ENCODE measurements at places on chromosomes 1 and 21.
A peak's percentile ranks its signal among the peaks of the same experiment; 100 is the strongest.

DNA sequence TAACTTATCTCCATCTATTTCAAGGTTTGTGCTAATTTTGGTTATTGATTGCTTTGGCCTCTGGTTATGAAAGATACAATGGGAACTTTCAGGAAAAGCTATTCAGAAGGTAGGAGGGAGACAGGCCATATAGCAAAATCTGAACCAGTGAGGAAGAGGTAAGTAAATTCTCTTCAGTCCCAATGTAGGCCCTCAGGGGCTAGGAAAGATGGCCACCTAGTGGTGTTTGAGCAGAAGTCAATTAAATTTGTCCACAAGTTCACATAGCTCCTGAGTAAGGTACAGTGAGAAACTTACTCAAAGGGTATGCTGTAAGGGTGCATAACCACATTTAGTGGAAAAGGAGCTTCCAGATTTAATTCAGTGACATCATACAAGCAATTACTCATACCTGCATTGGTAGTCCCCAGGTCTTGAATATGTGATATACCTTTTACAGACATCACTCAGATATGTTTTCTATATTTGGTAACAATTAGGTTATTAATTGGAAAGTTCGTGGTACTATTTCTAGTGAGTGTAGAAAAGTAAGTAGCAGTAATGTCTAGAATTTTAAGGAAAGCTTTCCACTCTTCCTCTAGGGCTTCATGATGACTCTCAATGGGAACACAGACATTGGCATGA, 21.4 kb upstream of the FMO1 start:
- no peak for DNase-seq

GRCh38 chr1:232346844-232347243, 283.1 kb downstream of the SIPA1L2 start:
- DNase-seq, result no peak

GRCh38 chr1:186327331-186327730, 47.7 kb downstream of the TPR start:
- no peak for DNase-seq

GRCh38 chr1:172398970-172399755, 21.3 kb upstream of the C1orf105 start:
- peak; percentile 69 for DNase-seq

DNA sequence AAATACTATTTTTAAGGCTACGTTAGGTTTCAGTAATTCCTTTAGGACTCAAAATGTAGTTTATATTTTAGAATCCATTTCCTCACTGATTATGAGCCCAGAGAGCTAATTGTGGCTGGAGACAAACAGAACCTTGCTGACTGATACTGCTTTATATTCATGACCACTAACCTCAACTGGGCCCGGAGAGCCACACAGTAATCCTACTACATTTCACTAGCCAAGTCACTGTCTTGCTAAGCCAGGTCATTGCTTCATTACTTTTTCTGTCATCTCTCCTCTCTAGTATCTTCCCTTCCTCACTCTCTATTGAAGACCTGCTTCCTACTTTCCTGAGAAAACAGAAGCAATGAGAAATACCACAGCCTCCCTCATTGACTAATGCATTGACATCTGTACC, 24.7 kb downstream of the IL23R start:
- no peak for DNase-seq

DNA sequence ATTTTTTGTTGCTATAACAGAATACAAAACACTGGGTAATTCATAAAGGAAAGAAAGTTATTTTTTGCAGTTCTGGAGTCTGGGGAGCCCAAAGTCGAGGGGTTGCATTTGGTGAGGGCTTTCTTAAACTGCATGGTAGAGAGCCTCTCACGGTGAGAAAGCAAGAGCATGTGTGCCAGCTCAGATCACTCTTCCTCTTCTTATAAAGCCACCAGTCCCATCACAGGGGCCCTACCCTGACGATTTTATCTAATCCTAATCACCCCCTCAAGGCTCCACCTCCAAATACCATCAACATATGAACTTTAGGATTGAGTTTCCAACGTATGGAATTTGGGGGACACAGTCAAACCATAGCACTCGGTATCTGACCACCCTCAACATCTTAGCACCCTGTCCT, 1.0 kb upstream of the STRIP1 start:
- no peak for DNase-seq
